ENCODE measurements at places on chromosomes 3 and 15.

DNA sequence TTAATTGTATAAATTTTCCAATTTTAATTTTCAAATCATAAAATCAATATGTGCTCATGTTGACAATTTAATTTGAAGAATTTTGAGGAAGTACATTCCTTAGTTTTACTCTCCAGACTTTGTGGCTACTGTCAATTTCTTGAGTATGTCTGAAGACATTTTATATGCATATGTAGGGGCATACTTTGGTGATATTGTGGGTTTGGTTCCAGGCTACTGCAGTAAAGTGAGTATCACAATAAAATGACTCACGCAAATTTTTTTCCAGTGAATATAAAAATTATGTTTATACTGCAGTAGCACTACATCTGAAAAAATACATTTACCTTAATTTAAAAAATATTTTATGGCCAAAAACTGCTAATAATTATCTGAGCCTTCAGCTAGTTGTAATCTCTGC, 123.2 kb upstream of the PLCL2 start:
- no peak for DNase-seq

GRCh38 chr3:14792691-14793121, 26.1 kb upstream of the FGD5 start:
- no peak for DNase-seq

DNA sequence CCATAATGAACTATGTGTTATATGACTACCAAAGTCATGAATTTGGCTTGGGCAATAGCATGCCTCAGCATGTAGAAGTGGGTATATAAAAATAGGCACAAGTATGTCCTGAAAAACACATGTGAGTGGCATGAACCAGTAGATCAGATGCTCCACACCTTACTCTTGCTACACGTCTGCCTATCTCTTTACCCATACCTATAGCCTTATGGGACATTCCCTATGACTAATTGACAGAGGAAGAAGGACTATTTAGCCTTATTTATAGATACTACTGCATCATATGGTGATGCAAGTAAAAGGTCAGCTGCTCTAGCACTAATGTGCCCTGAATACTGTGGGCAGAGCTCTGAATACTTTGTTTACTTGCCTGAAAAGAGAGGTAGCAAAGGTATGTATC, 81.0 kb upstream of the ZPLD1 start:
- DNase-seq: no peak

DNA sequence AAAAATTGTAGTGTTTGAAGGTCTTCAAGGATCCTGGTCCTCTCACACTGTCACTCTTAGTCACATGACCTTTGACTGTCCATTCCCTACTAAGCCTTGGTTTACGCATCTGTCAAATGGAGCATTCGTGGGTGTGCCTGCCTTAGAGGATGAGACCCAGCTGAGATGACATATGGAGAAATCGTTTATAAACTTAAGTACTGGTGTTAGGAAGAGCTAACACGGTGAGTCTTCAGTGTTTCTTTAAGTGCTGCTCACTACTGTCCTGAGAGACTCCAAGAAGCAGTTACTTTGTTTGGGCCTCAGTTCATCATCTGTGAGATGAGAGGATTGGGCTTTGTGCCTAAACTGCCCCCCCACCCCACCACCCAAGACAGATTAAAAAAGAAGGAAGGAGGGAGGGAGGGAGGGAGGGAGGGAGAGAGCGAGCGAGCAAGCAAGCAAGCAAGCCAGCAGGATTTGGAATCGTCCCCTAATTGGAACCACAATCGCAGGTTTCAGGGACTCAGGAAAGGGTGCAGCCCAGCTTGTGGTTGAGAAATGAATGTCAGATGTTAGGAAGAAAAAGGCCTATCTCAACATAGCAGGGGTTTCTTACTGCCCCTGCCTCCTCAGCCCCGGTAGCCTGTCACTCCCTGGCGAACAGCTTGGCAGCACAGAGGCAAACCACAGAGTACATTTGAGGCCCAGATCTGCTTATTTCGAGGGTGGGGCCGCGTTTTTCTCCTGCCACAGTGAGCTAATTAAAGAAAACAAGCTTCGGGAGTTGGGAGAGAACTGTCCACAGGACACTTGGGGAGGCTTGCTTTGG, 32.7 kb downstream of the SMAD3 start:
- DNase-seq: no peak

DNA sequence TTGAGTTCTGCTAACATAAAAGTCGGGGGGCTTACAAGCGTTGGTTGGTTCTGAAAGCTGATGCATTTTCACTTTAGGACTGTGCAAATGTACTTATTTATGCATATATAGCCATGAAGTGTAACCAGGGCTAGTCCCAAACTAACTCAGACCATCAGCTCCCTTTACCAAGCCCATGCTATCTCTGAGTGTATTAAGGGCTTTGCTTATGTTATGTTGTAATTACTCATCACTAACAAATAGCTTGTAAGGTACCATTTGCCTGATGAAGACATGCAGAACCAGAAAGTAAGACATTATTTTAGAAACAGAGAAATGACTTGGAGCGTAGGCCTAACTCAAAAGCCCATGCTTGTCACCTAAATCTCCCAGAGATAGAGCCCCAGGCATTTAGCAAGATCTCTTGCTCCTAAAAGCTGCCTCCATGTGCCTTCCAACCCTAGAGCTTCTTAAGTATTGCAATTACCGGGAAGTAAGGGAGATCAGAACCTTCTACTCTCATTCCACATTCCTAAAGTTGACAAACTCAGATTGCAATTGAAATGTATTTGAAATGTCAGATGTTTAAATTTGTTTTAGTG, 362.9 kb upstream of the RBMS3 start:
- DNase-seq: no peak

DNA sequence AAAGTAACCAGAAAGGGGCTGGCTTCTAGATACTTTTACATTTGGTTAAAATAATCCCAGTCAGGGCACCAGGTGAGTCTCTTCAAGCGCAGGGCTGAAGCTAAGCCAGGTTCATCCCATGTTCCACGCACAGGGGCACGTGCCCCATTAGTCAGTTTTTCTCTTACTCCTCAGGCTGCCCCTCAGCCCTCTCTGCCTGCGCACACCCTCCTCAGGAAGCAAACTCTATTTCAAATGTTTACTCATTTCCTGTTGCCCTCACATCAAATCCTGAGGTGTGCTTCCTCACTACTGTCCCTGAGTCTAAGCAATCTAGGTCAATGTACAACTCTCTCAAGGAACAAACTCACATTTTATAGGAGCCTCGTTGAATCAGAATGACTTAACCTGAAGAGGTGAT, 48.5 kb downstream of the THBS1 start:
- DNase-seq: peak; percentile 50

- no peak for DNase-seq
These were observed 40.2 kb downstream of the SMAD6 start for GRCh38 chr15:66742286-66742685.

DNA sequence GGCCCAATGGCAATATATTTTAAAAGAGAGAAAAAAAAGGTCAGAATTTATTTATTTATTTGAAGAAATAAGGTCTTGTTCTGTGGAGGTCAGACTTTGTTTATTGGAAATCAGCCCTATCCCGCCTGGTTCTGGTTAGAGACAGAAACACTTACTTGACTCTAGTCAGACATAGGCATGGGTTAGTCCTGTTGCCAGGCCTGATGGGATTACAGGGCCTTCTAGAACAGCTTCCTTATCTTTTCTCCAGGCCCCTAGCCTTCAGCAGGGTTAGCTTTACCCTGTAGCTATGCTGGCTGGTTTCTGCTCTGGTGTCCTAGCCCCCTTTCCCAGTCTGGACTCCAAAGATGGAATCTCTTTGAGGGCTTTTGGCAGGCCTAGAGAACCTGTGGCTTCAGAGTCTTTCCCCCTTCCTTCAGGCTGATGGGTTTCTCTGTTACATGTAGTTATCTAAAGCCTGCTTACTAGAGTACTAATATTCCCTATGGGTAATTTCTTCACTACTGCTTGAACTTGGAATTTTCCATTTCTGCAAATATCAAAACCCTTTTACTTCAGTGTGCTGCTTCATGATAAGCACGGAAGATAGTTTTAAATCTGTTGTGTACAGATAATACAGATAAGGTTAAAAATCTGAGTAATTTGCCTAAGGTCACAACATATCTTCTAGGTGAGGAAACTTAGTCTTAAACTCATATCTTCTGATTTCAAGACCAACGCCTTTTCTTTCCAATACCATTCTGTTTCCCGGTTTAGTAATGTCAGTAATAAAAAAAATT, 10.6 kb downstream of the IREB2 start:
- no peak for DNase-seq

DNA sequence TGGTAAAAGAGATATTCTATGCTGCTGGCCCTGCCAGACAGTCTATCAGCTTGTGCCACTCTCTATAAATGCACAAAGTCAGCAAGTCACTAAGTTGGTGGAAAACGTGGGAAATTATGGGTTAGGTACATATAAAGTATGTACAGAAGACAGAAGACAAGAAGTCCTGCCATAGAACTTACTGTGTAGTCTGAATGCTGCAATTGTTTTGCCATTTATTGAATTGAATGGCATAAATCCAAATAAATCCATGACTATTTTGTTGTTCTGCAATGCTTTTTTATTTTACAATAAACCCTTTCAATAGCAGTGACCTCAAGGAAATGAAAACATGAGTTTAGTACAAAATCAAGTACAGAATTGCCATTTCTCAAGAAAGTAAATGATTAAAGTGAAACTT, 34.1 kb upstream of the TM4SF1 start:
- no peak for DNase-seq

DNA sequence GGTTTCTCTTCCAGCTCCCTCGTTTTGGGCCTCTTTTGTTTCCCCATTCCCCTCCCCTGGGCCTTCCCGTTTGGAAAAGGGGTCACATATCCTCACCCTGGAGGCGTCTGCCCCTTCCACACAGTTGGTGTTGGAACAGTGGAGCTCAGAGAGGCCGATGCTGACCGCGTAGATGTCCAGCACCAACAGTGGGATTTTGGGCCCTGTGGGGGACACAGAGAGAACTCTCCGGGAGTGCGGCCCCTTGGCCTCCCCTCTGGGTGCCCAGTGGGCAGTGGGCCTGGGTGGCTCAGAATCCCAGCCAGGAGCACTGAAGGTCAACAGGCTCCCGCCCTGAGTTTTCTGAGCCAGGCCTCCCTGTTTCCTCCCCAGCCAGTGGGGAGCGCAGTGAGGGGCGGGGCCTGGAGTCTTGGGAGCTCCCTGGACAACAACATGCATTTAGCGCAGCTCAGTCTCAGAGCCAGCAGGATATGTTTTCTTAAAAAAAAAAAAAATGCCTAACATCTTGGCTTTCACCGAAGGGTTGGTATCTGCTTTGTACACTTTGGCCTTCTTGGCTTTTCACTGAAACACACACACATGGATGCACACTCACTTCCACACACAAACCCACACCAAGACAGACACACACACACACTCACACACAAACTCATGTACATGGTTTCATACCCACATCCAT, 670 bp upstream of the ISLR start:
- DNase-seq: no peak

- no peak for DNase-seq
These were observed 25.8 kb downstream of the ANP32A start for GRCh38 chr15:68794863-68795262.

DNA sequence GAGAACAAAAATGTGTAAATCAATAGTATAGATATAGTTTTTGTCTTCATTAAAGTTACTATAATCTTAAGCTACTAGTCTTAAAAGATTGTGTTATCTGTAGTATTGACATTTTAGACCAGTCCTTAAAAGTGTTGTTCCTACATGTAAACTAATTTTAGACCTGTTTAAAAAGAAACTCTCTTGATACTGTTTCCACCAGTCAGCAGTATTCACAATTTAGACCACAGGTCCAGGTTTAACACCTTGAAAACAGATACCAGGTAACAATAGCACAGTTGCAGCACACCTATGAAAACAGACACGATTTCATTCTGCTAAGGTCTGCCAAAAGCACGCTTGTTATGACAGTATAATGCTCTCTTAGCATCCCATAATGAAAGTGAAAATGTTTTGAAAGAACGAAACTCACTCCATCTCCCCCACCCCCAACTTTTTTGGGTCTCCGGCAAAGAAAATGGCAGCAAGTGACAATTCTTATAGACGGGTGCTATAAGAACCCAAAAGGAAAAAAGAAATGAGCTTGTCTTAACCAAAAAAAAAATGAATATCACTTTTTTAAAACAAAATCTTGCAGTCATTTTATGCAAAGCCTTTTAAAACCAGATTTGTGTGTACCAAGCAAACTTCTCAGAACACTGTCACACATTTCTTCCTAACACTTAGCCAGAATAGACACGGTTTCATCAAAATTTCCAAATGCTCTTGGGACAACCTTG, 1.6 kb downstream of the EIF4E3 start:
- no peak for DNase-seq

DNA sequence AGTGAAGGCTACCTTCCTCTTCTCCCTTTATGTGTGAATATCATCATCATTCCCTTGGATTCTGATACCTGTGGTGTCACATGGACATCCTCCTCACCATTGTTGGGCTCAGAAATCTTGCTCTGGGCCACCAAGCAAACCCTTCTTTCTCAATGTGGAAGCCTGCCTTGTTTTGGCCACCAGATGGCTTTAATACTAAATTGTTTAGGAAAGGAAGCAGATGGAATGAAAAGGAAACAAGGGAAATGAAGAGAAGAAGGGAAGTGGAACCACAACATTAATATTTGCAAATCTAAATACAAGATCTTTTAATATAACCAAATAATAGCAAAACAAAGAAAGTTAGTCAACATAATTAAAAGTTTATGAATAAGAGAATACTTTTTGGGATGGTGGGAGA, 14.0 kb downstream of the FAM227B start:
- no peak for DNase-seq

DNA sequence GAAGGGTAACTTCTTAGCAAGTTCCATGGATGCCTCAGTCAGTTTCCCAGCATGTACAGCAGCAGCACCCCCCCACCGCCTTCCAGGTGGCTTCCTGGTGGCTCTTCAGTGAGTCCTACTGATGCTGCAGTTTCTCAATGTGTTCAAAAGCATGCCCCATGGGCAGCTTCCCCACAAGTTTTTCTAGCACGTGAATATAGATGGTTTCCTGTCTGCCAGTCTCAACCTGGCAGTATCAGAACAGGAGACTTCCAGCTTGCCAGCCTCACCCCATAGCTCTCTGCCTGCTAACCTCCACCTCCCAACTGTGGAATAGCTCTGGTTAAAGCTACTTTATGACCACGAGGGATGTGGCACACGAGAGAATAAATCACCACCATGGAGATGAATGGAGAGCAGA, 188.3 kb upstream of the SLCO3A1 start:
- DNase-seq: no peak
